ENCODE measurements at places on chromosomes 5 and 9. TPM values are rescaled to one million over a fixed set of nuclear protein-coding genes. Genes with fewer than 3 reads are reported as not detected.

Gene MARCOL
- not detected for total RNA-seq

Gene CMYA5
- total RNA-seq = 0.10 TPM

Gene NEK6
- total RNA-seq = 17.0 TPM

Gene CRHBP
- 2.5 TPM for total RNA-seq

Gene DDX31
- total RNA-seq = 12.1 TPM

Gene OR1Q1
- total RNA-seq = 0.72 TPM

Gene TPPP
- total RNA-seq = 12.4 TPM

Gene PCDHB16
- not detected for total RNA-seq

Gene MAP1B
- total RNA-seq = 0.12 TPM

Gene TAS2R1
- not detected for total RNA-seq

Gene SLC6A19
- not detected for total RNA-seq

Gene MARCHF11
- total RNA-seq = not detected

Gene NR5A1
- not detected for total RNA-seq

Gene SPINK4
- not detected for total RNA-seq

Gene DBH
- total RNA-seq = 0.12 TPM

Gene TOMM5
- 31.9 TPM for total RNA-seq

DNA sequence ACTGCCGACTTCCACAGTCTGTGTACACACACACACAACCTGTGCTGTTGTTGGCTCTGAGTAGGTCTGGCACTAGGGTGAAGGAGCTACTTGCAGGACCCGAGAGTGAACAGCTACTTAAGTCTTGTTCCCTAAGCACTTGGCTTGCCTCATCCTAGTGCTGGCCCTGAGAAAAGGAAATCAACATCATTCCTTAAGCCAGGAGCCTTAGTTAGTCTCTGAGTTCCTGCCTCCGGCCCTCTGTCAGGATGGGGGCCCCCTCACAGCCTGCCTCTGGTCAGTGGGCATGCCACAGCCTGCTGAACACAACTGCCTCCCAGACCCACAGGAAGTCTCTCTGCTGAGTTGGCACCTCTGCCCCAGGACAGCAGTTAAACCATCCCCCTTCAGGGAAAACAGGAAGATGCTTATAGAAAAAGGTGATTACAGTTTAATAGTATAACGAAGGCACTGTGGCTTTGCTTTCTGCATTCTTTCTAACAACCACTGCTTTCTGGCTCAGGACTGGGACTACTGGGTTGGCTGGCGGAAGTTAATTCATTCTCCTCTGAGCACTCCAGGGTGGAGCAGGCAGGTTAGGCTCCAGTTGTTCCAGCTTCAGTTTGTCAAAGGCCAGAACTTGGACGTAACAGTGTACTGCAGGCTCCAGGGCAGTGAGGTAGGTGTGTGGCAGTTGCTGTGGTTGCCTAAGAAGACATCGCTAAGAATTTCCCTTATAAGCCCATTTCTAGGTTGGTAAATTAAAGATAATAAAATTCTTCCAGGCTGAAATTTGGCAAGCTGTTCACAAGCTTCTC, 2.8 kb downstream of the MAMDC2 start:
- no peak for DNase-seq

- no peak for DNase-seq
Measured at GRCh38 chr9:32573821-32574220, 862 bp upstream of the NDUFB6 start.

DNA sequence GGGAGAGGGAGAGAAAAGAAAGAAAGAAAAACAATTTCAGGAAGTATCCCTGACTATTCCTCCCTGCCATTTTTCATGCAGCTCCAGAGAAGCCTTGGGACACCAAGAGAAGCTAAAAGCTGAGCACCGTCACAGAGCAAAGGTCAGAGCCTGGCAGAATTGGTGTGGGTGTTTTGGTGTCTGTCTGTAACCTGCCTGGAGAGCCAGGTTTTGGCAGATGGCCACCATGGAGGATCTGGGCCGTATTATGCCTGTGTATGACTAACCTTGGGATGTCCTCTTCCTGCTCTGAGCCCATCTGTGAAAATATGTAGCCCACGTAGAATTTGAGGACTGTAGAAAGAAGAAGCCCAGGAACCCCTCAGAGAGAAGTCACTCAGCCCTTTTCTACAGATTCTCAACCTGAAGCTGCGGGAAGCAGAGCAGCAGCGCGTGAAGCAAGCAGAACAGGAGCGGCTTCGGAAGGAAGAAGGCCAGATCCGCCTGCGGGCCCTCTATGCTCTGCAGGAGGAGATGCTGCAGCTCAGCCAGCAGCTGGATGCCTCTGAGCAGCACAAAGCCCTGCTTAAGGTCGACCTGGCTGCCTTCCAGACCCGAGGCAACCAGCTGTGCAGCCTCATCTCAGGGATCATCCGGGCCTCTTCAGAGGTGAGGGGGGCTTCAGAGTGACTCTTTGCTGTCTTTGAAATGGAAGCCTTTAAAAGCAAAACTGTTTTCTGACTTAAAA, 18.8 kb downstream of the GLE1 start:
- no peak for DNase-seq

- DNase-seq = no peak
Measured at GRCh38 chr5:67426961-67427849, 230.6 kb upstream of the CD180 start.

DNA sequence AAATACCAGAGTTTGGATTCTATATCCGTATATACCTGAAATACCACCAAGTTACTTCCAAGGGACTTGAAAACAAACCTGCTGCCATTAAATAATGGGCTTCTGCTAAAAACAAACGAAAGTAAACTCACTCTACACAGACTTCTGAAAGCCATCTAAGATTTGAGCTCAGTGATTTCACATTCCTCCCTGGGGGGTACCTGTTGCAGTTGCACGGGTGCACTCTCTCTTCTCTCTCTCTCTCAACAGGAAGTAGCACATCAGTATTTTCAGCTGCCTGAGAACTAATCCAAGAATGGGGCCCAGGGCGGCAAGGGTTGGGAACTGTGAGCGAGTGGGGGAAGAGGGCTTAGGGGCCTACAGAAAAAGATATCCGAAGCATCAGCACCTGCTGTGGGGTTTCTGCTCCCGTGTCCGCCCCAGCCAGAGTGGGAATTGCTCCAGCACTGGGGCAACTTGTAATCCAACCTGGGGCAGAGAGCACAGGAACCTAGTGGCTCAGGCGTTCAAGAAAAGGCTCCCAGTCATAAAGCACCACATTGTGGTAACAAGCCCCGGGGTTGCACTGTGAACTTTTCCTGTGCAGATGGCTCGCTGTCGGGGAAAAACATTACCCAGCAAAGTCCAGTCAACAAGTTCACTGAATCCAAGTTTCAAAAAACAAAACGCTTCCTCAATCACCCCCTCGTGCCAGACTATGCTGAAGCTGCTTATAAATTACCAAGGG, 99.8 kb downstream of the EFNA5 start:
- DNase-seq = peak; percentile 38

- DNase-seq = no peak
Measured at GRCh38 chr5:96177303-96177869, 215.7 kb upstream of the ELL2 start.

DNA sequence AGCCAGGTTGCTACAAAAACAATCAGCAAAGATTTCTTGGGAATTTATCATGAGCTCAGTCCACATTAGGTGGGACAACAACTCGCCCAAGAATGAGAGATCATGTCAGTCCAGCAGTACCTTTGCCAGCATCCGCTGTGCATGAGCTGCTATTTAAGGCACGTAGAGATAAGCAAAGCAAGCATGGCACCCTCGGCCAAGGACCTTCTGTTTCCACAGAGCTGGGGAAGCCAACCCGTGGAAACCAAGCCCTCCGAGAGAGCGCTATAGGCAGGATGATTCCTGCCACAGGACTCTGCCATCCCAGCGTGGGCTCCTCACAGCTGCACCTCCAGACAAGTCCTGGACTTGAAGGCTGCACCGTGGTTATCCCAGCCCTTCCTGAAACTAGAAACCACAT, 189.5 kb upstream of the PPP1R26 start:
- DNase-seq = no peak

- no peak for DNase-seq
Measured at GRCh38 chr5:4873652-4874051, 266.5 kb upstream of the ADAMTS16 start.

DNA sequence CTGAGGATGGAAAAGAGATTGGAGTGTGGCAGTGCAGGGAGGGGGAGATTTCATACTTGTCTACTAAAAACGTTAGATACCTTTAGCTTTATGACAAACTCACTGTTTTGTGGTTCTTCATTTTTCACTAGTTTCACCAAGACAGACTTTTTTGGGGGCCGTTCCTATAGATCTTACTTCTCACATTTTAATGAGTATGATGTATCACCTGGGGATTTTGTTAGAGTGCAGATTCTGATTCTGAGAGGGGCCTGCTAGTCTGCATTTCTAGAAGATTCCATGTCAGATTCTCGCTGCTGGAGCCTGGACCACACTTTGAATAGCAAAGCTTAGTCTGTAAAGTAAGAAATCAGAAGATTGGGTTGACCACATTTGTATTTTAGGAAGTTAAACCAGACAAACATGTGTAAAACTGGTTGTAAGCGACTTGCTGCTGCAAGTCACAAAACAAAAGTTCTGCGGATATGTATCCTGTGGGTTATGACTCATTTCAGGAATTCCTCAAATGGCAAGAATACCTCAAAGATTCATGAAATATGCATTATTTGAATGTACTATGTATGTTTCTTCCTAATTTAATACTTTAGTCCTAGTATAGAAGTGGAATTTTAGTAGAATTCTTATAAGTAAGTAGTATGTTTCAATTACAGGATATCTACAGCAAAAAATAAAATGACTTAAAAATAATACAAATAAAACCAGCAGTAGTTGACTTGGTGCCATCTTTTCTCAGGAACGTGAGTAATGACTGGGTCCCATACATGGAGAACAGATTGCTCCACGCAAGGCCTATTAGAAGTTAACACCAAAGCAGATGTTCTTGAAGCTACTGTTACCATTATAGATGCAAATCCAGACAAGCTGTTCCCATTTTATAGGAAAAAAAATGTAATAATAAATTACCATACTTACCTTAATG, 27.8 kb downstream of the NFIL3 start:
- peak; percentile 84 for DNase-seq

DNA sequence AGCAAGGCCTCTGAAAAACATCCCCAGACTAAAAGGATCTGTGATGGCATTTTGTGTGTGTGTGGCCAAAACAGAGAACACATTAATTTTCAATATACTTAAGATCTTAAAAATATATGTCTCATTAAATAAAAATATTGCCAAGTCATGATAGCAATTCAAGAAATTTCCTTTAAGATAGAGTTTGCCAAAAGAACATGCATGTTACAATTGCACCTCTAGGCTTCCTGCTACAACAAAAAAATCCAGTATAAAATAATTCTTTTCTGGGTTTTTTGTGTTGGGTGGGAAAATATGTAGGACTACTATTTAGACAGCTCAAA, 5.2 kb downstream of the ANXA1 start:
- DNase-seq = no peak

GRCh38 chr5:127423173-127423798, 94.2 kb upstream of the PRRC1 start:
- DNase-seq = no peak

- no peak for DNase-seq
Measured at GRCh38 chr5:111505096-111505495, 7.2 kb downstream of the STARD4 start.

GRCh38 chr5:29143266-29143665, 2050.2 kb upstream of the CDH6 start:
- no peak for DNase-seq

GRCh38 chr5:78899922-78900362, 85.2 kb downstream of the ARSB start:
- no peak for DNase-seq

DNA sequence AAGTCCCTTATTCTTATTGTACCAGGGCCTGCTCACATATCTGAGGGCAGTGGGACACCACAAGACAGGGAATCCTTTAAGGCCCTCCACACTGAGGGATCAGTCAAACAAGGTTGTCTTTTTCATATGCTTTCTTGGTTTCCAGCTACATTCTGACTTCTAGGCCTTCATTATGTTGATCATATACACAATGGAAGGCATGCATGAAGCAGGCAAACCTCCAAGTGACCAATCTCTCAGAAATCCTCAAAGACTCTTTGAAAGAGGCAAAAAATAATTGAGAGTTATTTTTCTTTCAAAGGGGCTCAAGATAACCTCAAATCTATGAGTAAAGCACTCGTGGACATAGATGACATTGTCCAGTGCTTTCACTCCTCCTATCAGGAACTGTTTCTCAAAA, 1195.9 kb upstream of the ACO1 start:
- no peak for DNase-seq

DNA sequence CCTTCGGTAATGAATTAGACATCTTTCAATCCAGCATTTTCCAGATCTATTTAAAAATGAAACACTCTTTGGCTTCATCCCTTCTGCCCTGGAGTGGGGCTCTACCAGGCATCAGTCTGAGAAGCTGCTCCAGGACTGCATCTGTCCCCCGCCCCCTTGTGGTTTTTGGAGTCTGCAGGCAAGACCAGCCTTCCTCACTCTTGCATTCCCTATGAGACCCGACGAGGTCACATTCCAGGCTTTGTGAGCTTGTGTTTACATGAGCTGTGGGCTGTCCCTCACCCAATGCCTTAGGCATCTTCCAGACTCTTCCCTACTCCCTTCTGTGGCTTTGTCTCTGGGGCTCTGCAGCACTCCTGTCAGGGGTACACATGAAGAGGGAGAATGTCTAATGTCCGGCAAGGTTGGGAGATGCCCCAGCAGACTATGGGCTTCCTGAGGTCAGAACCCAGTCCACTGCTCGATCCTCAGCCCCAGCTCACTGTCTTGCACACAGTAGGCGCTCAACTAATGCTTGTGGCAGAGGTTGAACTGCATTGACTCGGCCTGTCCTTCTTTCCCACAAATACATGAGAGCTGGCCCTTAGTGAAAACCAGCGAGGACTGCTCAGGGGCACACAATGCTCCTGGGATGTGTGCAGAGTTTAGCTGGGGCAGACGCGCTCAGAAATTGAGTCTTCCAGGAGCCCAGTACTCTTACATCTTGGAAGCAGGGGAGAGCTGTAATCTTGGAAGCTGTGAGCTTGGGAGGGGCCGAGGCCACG, 11.7 kb upstream of the GADD45G start:
- no peak for DNase-seq

DNA sequence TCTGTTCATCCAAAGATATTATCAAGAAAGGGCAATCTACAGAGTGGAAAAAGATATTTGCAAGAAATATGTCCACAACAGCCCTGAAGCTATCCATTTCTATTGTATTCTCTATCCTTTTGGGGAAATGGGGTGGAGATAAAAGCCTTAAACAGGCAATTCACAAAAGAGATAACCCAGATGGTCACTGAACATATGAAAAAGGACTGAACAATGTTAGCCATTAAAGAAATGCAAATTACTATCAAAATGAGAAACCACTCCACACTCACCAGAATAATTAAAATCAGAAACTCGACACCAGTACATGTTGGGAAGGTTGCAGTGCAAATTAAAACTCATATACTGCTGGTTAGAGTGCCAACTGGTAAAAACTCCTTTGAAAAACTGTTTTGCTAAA, 955.2 kb upstream of the DMAC1 start:
- no peak for DNase-seq

DNA sequence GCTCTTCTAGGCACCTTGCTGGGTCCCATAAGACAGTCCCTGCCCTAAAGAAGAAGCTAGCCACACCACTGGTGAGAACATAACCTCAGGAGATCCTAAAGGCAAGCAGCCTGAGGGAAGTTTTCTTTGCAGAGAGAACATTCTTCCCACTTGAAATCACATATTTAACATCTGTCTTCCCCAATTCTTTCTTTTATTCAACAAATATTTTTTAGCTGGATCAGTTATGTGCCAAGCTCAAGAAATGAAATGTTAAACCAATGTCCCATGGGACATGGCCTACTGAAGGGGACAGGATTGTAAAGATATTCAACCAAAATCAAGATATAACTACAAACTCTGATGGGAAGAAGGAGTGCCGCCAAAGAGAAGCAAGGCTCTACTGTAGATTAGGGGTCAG, 36.5 kb downstream of the FOXI1 start:
- DNase-seq = no peak

All from CD4-positive, CD25-positive, alpha-beta regulatory T cell (primary cell).